Astrocyte of the cerebellum (primary cell): ENCODE measurements at places on chromosomes 13 and 19.

DNA sequence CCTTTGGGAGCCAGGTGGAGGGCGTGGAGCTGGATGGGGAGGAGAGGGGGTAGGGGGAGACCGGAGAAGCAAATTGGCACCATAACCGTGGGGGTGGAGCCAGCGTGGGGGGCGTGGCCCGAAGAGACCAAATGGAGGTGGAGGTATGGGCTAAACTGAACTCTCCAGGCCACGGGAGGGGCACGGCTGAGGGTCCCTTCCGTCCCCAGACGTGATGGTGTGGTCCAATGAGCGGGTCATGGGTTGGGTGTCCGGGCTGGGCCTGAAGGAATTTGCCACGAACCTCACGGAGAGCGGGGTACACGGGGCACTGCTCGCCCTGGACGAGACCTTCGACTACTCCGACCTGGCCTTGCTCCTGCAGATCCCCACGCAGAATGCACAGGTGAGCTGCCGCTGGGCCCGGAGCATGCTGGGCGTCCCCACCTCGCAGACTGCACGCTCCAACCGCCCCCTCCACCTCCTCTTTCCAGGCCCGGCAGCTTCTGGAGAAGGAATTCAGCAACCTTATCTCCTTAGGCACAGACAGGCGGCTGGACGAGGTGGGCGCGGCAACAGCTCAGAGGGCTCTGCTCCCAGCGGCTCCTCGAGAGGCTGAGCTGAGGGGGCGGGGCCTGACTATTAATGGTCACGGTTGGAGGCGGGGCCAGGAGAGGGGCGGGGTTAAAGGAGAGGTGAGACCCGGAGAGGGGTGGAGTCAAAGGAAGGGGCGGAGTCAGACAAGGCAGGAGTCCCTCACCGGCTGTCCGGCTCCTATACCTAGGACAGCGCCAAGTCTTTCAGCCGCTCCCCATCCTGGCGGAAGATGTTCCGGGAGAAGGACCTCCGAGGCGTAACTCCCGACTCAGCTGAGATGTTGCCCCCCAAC is 6.2 kb downstream of the HRC start:
- DNase-seq = peak; percentile 73

GRCh38 chr13:40328091-40328490 is 338.4 kb downstream of the FOXO1 start:
- no peak for DNase-seq

- DNase-seq = no peak
Measured at GRCh38 chr19:17855280-17856152, 4.2 kb upstream of the RPL18A start.

GRCh38 chr19:35879770-35880317 is 11.5 kb downstream of the APLP1 start:
- peak; percentile 47 for DNase-seq

DNA sequence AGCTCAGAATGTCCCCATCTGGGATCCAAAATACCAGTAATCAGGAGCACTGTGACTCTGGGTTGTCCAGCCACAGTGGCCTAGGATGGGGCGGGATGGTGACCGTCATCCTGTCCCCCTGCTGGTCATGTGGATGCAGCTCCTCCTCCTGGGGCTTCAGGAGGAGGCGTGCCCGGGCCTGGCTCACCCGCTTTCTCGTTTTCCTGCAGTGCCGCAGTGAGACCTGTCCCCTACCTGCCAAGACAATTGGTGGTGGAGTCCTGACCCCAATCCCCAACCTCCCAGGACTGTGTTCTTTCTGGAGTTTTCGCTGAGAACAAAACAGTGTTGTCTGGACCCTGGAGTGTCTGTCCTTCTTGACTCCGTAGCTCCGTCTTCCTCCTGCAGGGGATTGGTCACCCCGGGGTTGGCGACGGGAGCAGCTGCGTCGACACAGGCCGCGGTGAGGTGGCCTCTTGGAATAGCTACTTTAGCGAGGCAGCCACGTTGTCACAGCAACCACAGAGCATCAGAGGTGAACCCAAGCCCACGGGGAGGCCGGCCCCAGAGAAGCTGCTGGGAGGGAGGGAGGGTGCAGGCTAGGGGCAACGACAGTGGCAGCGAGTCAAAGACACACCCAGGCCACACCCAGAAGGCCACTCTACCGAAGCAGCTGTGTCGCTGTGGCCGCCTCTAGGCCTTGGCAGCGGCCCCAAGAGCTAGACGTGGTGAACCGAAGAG is 10.2 kb upstream of the EMC10 start:
- DNase-seq = no peak

DNA sequence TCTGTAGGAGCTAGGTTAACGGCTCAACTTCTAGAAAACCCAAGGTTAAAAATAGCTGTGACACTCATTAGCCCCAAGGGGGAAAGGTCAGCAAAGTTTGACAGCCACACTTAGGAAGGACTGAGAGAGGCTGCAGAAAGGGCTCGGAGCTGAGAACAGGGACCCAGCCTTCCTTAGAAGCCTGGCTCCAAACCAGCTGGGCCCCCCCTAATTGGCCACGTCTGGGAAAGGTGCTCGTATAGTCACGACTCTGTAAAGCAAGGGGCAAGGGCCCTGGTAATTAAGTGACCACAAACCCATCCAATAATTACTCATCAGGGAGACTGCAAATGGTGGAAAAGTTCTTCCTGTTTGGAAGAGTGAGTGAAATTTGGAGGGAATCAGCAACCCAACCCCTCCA is 90.5 kb downstream of the RNASEH2B start:
- no peak for DNase-seq

DNA sequence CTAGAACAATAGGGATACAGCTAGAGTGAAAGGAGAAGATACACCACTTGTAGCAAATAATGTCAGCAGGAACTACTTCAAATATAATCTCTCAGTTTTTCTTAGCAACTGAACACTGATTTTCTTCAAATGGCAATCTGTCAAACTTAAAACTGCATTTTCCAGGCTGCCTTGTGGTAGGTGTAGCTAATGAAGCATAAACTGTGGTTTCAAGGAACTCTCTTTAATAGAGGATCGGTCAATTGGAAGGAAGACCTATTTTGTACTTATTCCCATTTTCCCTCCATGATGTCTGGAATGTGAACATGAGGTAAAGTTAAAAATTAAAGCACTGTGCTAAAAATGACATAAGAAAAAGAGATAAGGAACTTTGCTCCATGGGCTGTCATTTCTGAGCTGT is 1261.9 kb downstream of the PCDH17 start:
- DNase-seq = peak; percentile 74

DNA sequence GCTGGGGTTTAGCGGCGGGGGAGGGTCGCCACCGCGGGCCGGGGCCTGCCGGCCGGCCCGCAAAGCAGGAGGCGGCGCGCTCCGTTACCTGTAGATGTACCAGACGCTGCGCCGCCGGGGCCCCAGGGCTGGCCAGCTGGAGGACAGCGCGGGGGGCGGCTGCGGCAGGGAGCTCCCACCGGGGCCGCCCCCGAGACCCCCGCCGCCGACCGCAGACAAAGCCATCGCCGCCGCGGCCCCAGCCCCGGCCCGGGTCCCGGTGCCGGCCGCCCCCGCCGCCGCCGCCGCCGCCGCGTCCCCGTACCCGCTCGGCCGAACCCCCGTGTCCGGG is 24.8 kb downstream of the SHANK1 start:
- DNase-seq = no peak

- DNase-seq = no peak
Measured at GRCh38 chr19:57786286-57786685, 16.8 kb downstream of the ZNF586 start.

DNA sequence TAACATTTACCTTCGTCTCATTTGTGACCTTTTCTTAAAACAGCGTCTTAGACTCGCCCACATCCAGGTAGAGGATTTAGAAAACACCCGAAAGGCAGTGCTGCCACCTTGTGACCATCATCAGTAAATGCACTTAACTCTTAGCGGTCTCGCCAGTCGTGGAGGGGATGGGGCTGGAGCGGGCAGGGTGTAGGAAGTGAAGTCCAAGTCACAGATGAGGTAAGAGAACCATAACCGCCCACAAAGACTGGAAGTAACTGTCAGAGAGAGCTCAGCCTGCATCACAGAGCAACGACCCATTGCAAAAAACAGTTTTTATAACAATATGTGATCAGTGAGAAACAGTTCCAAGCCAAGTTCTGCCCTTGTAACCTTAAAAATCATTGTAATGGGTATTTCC is 10.7 kb upstream of the CEACAM3 start:
- DNase-seq = peak; percentile 41

GRCh38 chr13:80955501-80955900 is 614.6 kb upstream of the SPRY2 start:
- no peak for DNase-seq

- DNase-seq = no peak
Measured at GRCh38 chr13:45105895-45106294, 14.4 kb upstream of the GTF2F2 start.

GRCh38 chr19:1718420-1719291 is 34.6 kb upstream of the ONECUT3 start:
- no peak for DNase-seq
